GM13976 (cell line): ENCODE measurements at places on chromosomes 7 and 10.

- no peak for DNase-seq
Observed at GRCh38 chr7:42350801-42351200, 113.8 kb upstream of the GLI3 start.

- DNase-seq = no peak
Observed at GRCh38 chr10:86747796-86748581, 8.4 kb upstream of the BMPR1A start.

- DNase-seq = no peak
Observed at GRCh38 chr10:88411772-88412349, 171.3 kb downstream of the RNLS start.

- no peak for DNase-seq
Observed at GRCh38 chr10:52988923-52989322, 216.3 kb upstream of the MBL2 start.

GRCh38 chr10:3924344-3924743, 139.3 kb upstream of the KLF6 start:
- no peak for DNase-seq

DNA sequence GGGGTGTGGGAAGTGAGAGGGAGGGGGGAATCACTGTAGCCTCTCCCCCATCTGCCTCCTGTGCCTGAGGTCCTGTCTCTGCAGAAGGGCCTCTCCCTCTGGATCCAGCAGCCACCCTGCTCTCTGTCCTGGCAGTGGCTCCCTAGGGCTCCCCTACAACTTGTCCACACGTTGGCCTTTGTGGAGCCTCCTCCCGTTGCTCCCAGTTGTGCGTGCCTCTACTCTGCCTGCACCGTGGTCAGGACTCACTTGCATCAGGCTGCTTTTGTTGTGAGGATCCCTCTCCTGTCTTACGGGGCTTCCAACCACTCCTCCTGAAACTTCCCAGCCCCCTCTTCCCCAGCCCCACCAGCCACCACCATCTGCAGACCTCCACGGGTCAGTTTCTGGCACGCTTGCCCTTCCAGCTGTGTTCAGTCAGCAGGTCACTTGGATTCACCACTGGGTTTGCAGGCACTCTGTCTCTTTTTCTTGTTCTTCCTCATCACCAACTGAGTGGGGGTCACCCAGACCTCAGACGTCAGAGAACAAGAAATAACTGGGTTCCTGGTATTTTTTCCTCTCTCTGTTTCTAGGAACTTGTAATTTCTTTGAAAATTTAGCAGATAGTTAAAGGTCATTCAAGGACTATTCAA, 62.3 kb downstream of the RAMP3 start:
- DNase-seq = no peak

- no peak for DNase-seq
Observed at GRCh38 chr7:36790311-36790787, 66.1 kb upstream of the AOAH start.

GRCh38 chr10:124904796-124905195, 37.1 kb upstream of the ZRANB1 start:
- DNase-seq = no peak

DNA sequence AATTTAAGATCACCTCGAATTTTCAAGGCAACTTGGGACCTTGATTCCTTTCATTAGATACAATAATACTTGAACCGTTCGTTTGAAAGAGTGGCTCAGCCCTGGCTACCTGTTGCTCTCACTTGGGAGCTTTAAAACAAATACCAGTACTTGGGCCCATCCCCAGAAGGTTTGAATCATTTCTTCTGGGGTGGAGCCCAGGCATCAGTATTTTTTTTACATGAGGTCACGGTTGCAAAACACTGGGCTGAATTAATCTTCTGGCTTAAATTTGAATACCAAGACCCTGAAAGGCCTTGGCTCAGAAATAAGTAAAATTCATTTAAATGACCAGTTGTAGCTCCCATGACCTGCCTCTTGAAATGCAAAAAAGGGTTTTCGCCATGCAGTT, 214.9 kb downstream of the CREB5 start:
- DNase-seq = no peak

DNA sequence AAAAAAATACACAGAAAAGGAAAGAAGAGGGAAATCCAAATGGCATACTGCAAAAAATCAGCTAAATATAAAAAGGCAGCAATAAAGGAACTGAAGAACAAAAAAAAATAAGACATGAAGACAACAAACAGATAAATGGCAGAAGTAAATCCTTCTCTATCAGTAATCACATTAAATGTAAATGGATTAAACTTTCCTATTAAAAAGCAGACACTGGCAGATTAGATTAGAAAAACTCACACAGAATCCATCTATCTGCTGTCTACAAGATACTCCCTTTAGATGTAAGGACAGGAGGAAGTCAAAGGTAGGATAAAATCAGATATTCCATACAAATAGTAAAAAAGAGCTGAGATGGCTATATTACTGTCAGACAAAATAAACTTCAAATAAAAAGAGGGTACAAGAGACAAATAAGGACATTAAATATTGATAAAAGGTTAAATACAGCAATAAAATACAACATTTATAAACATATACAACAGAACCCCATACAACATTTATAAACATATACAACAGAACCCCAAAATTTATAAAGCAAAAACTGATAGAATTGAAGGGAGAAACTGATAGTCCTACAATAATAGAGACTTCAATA, 51.4 kb downstream of the CFAP70 start:
- no peak for DNase-seq

GRCh38 chr10:98047009-98047741, 16.8 kb upstream of the CRTAC1 start:
- DNase-seq = no peak

DNA sequence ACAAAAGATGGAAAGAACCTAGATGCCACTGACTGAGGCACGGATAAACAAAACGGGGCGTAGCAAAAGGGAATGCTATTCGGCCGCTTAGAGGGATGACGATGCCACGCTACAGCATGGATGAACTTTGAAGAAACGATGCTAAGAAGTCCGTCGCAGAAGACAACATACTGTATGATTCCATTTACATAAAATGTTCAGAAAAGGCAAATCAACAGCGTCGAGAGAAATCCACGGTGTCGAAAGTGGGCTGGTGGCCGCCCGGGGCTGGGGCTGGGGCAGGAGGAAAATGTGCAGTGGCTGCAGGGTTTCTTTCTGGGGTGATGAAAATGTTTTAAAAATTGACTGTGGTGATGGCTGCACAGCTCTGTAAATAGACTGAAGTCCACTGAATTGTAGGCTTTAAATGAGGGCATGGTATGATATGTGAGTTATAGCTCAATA, 24.1 kb downstream of the GNA12 start:
- DNase-seq = no peak

DNA sequence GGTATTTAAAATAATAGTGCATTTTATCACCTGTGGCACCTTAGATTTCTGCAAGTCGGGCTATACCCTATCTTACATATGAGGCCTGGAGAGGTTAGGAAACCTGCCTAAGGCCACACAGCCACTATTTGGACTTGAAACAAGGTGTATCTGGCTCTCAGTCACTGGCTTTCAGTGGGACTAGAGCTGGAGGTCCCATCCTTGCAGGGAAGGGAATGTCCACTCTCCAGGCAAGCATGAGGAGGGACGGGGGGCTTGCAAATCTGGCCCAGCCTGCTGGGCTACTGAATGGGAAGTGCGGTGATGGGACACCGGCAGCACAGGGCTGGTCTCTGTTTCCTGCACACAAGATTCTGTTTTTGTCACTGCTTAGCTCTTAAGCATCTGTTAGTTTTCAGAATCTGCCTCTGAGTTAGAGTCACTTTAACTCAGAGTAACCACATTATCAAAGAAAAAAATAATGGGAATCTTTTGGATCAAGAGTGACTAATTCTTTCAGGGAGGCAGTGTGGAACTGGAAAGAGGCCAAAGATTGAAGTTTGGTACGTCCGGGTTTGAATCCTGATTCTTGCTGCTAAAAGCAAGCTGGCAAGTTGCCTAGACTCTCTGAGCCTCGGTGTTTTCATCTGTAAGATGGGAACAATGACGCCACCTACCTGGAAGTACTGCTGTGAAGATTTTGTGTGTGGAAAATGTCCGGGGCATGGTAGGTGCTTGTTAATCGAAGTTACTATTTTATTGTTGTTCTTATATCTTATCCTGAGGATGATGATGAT, 33.8 kb upstream of the HABP2 start:
- DNase-seq = no peak

DNA sequence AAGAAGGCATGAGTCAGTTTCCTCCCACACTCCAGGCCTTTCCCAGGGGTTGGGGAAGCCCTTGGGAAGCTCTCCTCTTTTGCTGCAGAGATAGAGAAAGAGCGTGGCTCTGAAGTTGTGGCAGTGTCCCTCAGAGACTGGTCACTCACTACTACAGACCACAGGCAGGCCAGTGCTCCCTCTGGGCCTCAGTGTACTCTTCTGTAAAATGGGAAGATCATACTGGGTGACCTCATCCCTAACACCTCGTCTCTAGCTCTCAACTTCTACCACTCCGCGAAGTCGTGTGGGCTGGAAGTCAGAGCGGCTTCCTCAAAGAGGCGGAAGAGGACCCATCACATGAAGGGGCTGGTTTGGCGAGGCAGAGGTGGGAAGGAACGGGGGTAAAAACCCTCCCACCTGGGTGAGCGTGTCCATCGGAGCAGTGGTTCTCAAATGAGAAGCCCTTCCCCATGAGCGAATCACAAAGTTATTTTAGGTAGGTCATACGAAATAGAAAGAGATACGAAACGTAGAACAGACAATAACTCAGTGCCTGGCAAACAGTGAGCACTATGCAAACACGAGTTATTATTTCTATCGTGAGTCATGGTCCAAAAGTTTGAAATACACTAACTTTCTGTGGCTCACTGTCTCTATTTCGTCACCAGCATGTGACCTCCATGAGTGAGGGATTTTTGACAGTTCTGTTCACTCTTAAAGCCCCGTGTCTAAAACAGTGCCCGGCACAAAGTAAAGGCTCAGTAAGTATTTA, 32.7 kb downstream of the PRKAG2 start:
- DNase-seq = no peak

GRCh38 chr7:28243861-28244260, 63.3 kb upstream of the JAZF1 start:
- no peak for DNase-seq

DNA sequence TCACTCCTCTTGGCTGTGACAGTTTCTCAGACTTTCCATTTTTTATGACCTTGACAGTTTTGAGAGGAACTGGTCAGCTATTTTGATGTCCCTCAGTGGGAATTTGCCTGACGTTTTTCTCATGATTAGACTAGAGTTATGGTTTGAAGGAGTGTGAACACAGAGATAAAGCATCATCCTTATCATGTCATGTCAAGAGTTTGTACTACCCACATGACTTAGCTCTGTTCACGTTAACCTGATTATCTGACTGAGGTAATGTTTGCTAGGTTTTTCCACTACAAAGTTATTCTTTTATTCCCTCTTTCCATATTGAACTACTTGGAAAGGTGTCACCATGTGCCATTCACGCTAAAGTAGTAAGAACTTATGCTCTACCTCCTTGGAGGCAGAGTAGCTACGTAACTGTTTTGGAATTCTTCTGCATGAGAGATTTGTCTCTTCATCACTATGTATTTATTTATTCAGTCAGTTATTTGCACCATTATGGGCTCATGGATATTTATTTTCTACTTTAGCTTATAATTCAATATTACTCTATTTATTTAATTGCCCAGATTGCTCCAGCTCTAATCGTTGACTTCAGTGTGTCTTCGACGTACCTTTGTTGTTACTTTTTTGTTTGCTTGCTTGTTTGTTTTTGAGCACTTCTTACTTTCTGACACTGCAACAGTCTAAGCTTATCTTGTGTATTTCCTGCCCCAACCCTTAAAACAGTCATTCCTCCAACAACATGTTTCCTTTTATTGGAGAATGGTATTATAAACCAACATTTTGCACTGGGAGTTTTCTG, 50.4 kb downstream of the CPED1 start:
- no peak for DNase-seq

GRCh38 chr10:17358461-17358860, 95.9 kb downstream of the ST8SIA6 start:
- no peak for DNase-seq

DNA sequence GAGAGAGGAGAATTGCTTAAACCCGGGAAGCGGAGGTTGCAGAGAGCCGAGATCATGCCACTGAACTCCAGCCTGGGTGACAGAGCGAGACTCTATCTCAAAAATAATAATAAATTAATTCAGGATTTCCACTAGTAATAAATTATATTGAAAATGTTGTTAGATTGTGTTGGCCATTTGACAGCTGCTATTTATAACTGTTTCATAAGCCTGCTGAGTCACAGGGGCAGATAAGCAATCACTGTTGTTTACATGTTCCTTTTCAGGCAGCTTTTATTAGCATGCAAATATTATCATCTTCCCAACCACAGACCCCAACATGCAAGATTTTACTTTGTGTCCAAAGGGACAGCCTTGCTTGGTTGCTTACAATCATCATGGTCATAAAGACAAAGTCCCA, 49.5 kb upstream of the ZNF138 start:
- no peak for DNase-seq

- DNase-seq = no peak
Observed at GRCh38 chr7:14892961-14893360, 9.6 kb downstream of the DGKB start.

DNA sequence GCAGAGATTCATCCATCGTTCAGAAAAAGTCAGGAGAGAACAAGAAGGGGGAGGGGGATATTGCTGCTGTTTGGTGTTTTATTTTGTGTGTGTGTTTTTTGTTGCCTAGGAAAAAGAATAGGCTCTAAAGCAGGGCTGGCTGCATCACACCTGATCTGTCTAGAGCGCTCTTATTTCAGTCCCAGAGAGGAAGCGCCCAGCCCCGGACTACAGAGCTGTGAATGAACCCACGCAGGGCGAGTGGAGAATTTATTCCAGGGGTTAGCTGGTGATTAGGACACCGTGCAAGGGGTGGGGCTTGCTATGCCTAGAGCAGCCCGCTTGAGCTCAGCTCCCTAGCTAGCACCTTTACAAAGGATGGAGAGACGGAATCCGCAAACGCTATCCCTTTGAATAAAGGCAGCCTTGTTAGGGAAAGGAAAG, 621 bp upstream of the FAM13C start:
- DNase-seq = no peak

GRCh38 chr7:158407581-158408317, 179.9 kb downstream of the PTPRN2 start:
- DNase-seq = no peak

DNA sequence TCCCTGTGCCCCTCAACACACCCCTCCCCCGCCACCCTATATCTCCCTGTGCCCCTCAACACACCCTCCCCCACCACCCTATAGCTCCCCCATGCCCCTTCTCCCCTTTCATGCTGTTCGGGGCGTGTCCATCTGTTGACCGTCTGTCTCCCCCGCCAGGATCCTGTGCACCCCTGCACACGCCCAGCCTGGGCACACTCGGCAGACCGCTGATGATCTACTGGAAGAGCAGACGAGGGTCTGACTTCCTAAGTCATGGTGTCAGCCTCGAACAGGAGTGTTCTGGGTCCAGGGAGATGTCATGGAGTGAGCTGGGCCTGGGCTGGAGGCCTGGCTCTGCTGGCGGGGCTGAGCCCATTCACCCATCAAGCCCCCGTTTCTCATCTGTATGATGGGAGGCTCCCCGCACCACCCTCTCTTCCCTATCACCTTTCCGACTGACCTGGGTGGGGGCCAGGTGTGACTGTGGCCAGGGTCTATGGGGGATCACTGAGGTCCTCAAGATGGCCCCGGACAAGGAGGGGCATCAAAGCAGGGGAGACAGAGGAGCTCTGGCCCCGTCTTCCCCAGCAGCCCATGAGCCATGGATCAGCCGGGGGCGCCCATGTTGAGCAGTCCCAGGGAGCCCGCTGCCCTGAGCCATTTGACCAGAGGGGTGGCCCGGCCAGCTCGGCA, 48.3 kb downstream of the PDGFA start:
- no peak for DNase-seq
